KBM-7 (cell line): ENCODE measurements at places on chromosomes 13 and 19.

- DNase-seq: no peak
These were observed 6.9 kb upstream of the HTR2A start for GRCh38 chr13:46903748-46904147.

GRCh38 chr19:29770648-29771047, 41.1 kb upstream of the CCNE1 start:
- DNase-seq: no peak

DNA sequence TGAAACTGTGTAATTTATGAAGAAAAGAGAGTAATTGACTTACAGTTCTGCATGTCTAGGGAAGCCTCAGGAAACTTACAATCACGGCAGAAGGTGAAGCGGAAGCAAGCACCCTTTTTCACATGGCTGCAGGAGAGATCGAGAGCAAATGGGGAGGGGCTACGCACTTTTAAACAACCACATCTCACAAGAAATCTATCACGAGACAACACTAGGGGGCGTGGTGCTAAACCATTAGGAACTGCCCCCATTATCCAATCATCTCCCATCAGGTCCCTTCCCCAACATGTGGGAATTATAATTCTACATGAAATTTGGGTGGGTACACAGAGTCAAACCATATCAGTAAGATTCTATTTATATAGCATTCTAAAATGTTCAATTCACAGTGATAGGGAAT, 114.8 kb upstream of the TRPC4 start:
- DNase-seq: peak; percentile 9

GRCh38 chr13:44414716-44415115, 41.1 kb downstream of the SERP2 start:
- no peak for DNase-seq

DNA sequence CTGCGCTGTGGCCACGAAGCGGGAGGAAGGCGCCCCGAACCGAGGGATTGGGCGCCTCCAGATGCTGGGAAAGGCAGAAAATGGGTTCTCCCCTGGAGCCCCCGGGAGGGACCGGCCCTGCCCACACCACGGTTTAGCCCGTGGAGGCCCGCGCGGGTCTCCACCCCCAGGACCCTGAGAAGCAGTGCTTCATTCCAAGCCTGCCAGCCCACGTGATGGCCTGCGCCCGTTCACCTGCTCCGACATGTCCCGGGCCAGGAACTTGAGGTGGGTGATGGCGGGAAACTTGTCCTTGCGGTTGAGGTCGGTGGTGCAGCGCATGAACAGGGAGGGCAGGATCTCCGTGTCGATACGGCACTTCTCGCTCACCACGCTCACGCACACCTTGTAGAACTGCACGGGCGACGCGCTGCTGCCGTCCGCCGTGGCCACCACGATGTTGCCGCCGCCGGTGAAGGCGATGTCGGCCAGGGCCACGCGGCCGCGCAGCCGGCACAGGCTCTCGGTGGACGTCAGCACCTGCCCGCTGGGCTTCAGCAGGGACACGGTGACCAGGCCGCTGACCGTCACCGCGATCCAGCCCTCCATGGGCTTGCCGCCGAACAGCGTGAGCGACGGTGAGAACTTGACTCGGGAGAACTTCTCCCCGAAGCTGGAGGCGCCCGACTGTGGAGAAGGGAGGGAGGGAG, 7.3 kb downstream of the MED16 start:
- no peak for DNase-seq

GRCh38 chr19:3411636-3412035, 45.3 kb downstream of the NFIC start:
- no peak for DNase-seq

DNA sequence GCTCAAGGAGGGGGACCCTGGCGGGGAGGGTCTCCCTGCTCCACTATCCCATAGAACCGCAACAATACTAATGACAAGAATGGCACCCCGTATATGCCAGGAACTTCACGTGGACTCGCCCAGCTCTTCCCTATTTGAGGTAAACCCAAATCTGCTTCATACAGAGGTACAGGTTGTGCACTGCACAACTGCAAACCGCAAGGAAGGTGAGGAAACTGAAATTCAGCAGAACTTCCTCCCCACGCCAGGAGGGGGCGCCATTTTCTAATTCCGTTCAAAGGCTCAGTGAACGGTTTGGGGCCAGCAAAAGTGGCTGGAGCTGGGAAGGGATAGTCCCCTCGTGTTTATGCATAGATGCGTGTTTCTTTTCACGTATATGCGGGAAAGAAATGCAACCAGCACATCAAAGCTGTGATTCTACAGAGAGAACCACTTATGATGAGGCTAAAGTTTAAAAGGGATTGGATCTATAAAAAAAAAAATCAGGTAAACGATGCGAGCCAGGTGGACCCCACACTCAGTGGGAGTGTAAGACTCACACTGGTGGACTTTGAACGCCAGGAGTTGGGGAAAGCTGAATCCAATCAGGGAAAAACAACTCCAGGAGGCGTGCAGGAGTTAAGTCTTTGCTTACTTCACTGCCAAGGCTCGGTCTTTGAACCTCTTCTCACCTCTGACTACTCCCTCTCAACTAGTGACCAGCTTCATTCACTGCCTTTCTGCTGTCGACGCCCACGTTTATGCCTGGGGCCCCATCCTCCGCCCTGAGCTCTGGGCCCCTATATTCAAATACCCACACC, 20.3 kb downstream of the C19orf81 start:
- DNase-seq: peak; percentile 35

- peak; percentile 84 for DNase-seq
These were observed 4.3 kb downstream of the FAAP24 start for GRCh38 chr19:32976223-32976805.

DNA sequence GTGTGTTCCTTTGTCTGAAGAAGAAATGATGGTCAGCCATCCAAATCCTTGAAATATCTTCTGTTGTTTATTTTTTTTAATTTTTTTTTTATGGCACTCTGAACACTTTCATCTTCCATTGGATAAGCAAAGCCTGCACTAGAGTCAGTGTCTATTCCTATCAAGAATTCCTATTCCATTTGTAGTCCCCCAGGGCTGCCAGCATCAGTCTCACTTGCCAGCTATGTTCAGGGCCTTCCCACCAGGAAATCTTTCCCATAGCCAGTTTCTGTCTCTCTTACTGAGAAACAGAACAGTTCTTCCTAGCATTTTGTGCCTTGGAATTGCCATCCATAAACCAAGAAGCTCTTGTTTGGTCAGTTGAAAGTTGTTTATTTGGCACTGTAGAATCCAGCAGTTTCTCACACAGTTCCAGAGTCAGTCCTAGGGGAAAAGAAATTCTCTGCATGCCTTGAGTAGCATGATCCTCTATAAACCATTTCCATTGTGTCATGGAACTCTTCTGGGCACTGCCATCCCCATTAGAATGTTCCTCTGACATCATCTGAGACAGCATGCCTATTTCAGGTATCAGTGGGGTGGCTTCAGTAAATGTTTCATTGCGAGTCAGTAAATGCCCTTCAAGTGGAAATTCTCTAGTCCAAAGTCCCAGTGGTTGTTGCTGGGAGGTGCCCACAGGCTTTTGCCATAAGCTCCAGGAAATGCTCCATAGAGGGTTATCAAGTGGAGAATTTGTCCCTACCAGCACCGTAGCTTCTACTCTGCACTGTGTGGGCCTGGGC, 18.7 kb upstream of the SPRYD7 start:
- DNase-seq: no peak

DNA sequence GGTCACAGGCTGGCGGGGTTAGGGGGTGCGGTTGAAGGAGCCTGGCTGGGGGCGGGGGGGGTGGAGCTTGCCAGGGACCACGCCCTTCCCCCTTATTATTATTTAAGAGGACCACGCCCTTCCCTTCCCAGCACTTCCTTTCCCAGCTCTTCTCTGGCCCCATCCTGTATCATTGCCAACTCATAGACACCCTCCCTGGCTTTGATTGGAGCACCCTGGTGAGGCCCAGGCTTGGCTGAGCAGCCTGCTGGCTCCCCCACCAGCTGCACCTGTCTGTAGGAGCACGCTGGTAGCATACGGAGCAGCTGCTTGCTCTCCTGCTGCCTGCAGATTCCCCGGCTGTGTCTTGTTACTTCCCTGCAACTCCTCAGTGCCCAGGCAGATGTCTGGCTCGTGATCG, 62.5 kb upstream of the PDX1 start:
- no peak for DNase-seq

GRCh38 chr13:55106509-55106908, 2034.2 kb upstream of the PRR20A start:
- DNase-seq: no peak

DNA sequence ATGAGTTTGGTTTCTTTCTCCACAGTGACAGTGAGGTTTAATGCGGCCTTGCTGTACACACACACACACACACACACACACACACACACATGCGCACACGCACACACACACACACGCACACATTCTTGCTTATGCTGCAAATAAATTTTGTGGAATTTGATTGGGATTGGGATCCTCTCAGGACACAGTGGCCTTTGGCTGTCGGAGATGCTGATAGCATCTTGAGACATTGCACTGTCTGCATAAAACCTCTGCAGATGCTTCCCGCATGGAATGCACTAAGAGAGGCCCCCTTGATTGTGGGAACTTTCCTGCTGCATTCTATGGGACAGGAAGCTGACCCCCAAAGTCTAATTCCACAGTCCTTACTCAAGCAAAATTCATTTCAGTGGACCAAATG, 145.6 kb downstream of the FLT1 start:
- DNase-seq: no peak

DNA sequence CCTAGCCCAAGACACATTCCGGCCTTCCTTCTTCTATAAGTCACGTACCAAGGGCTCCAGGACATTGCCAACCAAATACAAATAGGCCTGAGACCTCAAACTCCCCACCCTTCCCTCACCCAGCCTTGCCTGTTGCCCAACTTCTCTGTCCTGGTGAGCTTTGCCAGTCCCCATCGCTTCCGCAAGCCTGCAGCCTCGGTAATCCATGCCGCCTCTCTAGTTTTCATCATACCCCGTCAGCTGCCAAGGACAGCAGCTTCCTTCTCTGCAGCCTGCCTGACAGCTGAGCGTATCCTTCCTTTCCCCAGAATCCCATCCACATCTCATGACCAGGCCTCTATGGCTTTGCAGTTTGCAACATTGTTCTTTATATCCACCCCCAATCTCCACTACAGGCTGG, 36.6 kb upstream of the POMP start:
- DNase-seq: no peak

DNA sequence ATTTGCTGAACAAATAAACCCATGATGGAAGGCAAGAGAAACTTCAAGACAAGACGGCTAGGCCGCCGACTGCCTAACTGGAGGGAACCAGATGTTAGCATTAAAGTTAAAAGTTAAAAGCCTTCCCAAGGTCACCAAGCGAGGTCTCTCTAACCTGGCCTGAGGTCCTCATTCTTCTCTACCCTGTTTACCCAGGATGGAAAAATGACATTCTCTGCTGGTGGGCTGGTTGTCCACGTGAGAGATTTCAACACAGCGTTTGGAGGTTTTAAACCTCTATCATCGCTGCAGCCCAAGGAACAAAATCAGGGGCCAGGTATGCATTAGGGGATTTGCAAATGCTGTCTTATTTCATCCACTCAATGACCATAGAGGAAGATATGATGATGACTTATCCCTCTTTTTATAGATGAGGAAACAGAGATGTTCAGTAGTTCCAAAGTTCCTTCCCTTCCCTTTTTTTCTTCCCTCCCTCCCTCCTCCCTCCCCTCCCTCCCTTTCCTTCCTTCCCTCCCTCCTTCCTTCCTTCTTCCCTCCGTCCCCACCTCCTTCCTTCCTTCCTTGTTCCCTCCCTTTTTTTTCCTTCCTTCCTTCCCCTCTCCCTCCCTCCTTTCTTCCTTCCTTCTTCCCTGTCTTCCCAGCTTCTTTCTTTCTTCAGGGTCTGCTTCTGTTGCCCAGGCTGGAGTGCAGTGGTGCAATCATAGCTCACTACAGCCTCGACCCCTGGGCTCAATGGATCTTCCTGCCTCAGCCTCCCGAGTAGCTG, 79.7 kb downstream of the INSR start:
- DNase-seq: no peak

- DNase-seq: no peak
These were observed 617.5 kb upstream of the KLF12 start for GRCh38 chr13:74751739-74752138.

GRCh38 chr13:74678308-74678965, 544.2 kb upstream of the KLF12 start:
- no peak for DNase-seq

- DNase-seq: no peak
These were observed 29.7 kb downstream of the MLLT1 start for GRCh38 chr19:6250024-6250615.

GRCh38 chr19:53365134-53365898, at the start of gene ZNF525:
Gene ZNF525 (plus strand): TSS chr19:53365705. CDS start chr19:53372282, 6,577 bp downstream.
- no peak for DNase-seq

DNA sequence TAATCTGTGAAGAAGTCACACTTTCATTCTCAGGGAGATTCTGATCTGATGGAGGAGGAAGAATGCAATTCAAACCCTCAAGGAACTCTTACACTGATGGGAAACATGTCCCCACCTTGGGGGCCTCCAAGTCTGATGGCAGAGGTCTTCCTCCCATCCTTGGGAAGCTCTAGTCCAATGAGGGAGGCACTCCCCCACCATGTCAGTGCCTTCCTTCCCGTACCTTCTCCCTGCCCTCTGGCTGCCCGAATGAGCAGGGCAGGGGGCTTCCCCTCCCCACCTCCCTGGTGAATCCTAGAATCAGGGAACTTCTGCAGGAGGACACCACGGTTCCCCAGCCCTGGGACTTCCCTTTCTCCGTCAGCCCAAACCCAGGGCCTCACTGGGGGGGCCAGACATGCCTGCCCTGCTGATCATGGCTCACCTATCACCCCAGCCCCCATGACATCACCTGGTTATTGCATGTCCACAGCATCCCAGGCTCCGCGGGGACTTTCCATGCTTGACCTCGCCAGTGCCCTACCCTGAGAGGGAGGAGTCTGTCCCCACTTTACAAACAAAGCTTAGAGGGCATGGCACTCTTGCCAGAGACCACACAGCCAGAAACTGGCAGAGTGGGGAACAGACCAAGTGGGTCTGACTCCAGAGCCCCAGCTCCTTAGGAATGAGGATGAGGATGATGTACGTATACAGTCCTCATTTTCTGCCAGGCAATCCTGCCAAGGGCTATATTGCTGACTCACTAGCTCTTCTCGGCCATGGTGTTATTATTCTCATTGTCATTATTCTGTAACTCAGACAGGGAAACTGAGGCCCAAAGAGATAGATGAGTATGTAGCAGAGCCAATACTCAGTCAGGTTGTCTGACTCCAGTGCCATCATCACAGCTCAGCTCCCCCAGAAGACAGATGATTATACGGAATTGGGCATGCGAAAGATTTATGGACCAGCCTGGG, 9.6 kb upstream of the BCL3 start:
- DNase-seq: no peak

GRCh38 chr13:87169337-87169736, 501.8 kb upstream of the SLITRK5 start:
- no peak for DNase-seq

DNA sequence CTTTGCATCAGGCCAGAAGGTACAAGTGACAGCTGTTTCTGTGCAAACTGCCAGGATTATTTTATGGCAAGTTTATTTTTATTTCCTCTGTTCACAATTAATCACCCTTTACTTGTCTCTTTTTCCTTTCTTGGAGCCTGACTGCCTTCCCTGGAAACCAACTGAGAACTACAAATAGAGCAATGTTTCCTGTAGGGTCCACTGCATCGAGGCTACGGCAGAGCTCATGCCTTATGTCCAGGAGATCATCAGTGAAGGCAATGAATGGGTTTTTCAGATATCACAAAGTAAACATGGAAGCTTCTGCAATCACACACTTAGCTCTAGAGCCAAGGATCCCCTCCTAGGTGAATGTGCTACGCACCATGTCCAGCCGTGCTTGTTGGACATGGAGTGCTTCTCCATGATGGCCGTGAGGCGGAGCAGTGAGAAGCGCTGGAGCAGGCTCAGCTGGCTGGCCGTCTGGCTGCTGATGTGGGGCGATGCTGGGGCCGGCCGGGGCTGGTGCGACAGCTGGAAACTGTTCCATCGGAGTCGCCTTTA, 110.9 kb downstream of the KL start:
- DNase-seq: no peak

- no peak for DNase-seq
These were observed 15.9 kb upstream of the ELAVL1 start for GRCh38 chr19:8021374-8021773.
